AG04449 (cell line): ENCODE measurements at places on chromosomes 2 and 18.

- no peak for DNase-seq
Measured at GRCh38 chr18:46809145-46809544, 52.3 kb upstream of the ST8SIA5 start.

GRCh38 chr18:25230658-25231326, 121.2 kb downstream of the ZNF521 start:
- DNase-seq: peak; percentile 52

DNA sequence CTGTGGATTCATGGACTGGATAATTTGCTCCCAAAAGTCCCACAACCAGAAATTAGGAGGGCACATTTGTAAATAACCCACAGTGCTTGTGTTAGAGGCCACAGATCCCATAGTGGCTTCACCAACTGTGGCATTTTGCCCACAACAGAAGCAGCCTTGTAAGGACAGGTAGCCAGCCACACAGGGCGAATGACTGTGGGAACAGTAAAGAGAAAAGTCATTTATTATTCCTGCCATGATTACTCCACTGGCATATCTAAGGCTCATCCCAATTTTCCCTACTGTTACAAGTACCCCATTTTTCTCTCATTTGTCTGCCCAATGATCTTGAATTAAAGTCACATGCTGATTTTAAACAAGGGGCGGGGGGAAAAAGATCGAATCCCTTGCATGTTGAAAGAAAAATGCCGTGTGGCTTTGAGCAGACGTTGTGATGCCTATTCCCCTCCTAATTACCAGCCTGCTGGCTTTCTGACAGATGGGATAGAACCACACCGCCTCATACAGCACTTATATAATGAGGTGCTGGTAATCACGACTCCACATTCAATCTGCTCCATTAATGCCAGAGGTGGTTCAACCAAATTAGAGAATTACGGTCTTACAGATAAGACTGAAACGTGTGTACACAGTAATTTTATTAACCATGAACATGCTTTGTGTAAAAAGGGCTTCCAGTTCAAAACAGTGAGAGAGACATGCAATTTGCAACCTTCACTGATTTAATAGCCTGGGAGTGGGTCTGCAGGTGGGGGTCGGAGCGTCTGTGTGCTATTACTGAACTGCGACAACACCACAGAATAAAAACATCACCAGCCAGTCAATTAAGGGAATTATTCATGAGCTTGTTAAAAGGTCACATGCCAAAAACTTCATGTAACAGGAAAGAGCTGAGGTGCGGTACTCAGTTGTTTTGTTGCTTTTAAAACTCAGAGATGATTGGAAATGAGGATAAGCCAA, 196.0 kb downstream of the TMEM163 start:
- no peak for DNase-seq

GRCh38 chr2:80926168-80926567, 621.6 kb upstream of the LRRTM1 start:
- no peak for DNase-seq

- no peak for DNase-seq
Measured at GRCh38 chr18:33113416-33113815, 327.1 kb downstream of the CCDC178 start.

GRCh38 chr2:232142049-232142448, 180.5 kb downstream of the DIS3L2 start:
- DNase-seq: no peak

DNA sequence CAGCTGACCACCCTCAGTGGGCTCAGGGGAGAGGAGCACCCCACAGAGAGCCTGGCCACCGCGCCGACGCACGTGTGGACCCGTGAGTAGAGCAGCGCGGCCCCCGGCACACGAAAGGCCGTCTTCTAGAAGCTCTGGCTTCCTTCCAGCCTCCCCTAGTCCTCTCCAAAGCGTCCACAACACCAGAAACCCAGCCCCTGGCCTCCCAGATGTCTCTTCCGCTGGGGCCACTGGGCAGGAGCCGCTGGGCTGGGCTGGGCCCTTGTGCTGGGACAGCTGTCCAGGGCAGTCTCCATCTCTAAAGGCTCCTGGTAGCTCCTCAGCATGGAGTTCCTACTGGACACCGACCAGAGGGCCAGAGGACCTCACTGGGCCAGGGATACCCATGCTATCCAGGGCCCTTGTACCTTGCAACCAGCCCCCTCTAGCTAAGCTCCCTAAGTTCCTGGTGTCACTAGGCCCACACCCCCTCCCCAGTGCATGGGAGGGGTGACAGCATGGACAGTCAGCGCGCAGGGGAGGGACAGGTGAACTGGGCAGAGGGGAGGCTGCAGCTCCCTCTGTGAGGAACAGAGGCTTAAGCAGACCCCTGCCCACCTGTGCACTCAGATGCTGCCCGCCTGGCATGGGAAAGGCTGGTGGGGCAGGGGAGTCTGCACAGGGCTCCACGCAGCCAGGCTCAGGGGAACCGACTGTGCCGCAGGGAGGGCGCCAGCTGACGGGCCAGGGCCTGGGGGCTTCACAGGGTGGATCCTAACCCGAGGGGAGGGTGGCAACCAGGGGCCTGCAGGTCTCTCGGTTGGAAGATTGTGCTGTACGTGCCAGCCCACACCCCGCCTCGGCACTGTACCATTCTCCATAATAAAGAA, 32.9 kb downstream of the MTERF4 start:
- DNase-seq: no peak

DNA sequence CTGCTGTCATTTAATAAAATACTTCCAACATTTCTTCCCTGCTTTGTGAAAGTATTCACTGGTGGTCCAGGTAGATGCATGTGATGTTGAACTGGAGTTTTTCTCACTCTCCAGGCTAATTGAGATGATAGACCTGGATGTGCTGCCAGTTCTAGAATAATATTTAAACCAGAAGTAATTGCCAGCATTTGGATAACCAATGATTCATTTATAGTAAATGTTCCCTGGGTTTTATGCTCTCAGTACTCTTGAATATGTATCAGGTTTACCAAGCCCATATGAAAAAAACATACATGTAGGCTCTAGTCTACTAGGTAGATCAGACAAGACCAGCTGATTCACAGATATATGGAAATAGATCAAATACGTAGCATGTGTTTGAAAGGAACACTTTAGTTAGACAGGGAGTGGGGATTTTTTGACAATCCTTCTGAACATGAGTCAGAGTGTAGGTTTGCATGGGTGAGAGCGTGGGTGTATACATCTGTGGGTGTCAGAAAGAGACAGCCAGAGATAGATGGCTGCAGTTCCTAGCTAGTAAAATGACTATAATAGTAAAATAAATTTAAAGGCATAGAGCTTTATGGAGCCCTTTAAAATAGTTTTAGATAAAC, 115.1 kb downstream of the NAB1 start:
- no peak for DNase-seq

DNA sequence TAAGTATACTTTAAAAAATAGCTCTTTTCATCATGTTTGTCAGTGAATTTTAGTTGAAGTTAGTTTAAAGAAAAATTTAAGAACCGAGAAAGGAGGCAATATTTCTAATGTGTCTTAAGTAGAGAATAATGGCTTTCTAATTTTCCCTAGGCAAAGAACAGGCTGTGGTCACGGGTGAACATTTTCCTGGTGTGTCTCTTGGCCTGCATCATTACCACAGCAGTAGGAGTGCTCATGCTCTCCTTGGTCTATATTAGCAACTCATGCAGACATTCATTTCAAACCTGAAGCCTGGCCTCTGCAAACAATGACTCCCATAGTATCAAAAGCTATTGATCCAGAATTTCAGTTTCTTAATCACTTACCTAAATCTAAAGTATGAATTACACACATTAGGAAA, 57.4 kb downstream of the C18orf54 start:
- no peak for DNase-seq

GRCh38 chr2:229257985-229258384, 13.1 kb downstream of the PID1 start:
- DNase-seq: no peak

- DNase-seq: no peak
Measured at GRCh38 chr2:37105150-37105549, 20.8 kb downstream of the GPATCH11 start.

- no peak for DNase-seq
Measured at GRCh38 chr18:29087616-29088246, 910.8 kb upstream of the CDH2 start.

GRCh38 chr2:127083819-127084503, 23.0 kb downstream of the BIN1 start:
- peak; percentile 55 for DNase-seq

- no peak for DNase-seq
Measured at GRCh38 chr2:66576561-66577320, 141.8 kb downstream of the MEIS1 start.

DNA sequence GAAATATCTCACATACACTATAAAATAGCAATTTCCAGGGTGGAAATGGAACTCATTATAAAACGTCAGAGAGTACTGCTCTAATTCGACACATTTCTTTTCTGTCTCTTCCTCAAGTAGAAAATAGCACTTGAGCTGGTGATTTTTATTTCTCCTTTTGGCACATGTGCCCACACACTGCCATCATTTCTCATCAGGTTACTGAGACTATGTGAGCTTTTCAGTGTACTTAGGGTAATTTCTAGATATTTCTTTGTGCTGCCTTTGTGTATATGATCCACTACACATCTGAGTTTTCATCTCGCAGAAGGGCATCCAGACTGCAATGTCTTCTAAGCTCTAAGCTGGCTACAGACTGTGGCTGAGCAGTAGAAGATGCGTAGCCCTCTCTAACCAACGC, 62.1 kb upstream of the PGAP1 start:
- DNase-seq: no peak

DNA sequence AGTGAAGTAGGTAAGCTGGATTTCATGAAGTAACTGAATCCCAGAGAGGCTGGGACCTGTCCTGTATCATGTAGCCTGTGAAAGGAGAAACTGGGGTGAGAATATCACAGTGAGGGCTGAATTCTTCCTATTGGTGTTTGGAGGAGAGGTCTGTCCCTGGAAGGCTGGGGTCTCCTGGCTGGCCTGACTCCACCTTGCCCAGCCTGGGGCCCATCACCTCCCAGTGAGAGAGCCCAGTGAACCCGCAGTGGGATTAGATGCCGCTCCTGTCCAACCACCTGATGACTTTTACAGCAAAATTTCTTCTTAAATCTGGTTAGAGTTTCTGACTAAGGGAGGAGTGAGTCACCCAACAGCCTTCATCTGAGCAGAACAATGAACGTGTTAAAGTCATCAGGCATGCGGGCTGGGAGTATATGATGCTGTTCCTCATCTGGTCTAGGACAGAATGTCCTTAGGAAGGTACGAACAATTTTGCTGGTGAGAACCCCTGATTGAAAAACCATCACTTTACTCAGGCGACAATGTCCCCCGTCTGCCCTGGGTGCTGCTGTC, 152.9 kb downstream of the LPIN1 start:
- peak; percentile 23 for DNase-seq

- no peak for DNase-seq
Measured at GRCh38 chr2:204583773-204584172, 38.5 kb downstream of the PARD3B start.

DNA sequence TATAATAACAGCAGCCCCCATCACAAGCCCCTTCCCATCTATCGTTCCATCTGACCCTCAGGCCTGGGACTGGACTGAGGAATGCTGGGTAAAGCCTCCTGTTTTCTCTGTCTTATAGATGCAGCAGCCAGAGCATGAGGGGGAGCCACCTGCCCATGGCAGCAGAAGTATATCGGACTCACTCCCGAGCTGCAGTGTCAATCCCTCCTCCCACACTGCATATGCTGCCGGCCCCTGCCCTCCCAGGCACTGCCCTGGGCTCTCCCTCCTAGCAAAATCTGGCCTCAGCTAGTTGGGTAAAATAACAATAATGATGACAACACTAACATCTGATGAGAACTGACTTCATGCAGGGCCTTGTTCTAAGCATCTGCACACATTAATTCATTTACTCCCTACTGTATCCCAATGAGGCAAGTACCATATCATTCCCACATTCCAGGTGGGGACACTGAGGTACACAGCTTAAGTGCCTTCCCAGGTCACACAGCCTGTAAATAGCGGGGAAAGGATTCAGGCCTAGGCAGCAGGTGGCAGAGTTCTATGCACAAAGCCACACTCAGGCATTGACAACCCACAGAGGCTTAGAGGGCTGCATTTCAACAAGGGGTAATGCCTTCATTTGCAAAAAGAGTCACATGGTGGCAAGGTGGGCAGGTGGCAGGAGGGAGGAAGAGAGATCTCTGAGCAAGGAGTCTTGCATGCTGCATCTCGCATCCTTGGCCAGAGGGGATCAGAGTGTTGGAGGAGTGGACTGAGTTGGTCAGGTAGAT, 190.0 kb downstream of the ZBTB7C start:
- no peak for DNase-seq

DNA sequence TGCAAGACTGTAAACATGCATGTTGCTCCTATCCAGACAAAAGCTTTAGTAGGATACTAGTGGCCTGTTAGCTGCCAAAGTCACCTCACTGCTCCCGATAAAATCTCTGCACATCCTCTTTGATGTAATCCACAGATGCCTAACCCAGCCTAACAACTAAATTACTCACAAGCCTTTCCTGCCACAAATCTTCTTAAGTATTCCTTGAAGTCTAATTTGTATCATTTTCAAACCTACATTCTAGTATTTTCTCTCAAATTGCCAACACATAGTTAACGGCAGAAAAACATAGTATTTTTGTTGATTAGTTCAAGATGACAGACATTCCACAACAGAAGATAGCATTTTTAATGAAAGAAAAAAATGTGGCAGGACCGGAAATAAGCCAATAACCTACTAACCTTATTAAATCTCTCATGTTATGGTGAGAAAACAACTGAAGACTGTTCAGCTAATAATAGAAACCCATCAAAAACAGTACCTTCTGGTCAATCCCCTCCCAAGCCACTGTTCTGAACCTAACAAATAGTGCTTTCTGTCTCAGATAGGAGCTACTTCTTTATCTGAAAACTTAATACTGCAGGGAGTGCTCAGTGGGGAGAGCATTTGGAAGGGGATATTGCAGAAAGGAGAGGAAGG, at the start of gene MPP4:
Gene MPP4, minus strand, starts transcription at position 57 of the 639 bp plus-strand sequence. CDS start 4,690 bp downstream, outside the sequence.
- DNase-seq: no peak

DNA sequence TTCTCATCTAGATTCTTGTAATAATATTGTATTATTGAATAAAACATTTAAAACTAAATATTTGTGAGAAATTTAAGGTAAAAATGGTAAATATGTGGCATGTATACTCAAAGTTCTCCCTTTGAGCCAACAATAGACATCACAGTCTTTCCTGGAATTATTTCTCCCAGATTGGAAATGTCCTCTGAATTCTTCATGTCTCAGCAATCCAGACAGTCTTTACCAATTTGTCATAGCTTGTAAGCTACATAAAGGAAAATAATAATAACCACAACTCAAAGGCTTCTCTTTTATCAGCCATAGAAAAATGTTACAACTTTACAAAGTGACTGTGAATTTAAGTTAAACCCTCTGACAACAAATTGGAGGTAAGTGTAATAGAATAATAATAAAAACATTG, 784.9 kb downstream of the EPHA4 start:
- peak; percentile 29 for DNase-seq

DNA sequence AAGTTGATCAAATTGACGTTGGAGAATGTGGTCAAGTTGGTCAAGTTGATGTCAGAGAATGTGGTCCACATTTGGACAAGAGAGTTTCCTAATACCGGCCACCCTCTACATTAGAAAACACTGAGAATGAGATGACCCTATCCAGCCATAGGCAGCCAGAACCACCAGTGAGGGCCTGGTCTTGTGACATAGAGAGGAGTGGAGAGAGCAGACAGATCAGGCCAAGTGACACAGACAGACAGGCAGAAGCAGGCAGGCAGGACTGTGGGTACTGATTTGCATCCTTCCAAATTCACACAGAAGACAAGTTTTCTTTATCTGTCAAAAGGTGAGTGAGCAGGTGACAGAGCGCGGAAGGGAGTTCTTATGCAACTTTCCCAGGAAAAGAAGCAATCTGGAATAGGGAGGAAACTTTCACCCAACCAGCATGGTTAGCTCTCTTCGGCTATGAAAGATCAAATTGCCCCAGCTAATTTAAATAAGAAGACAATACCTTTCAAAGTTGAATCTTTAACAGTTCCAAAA, 109.1 kb upstream of the PID1 start:
- no peak for DNase-seq

- DNase-seq: no peak
Measured at GRCh38 chr18:7532942-7533341, 34.2 kb upstream of the PTPRM start.
